Urinary bladder (tissue), 4 donors: ENCODE measurements at places on chromosomes 1 and 21. TPM values are rescaled to one million over a fixed set of nuclear protein-coding genes. Genes with fewer than 3 reads are reported as not detected.

RGS1 gene
- 51.2 TPM for total RNA-seq

DNA sequence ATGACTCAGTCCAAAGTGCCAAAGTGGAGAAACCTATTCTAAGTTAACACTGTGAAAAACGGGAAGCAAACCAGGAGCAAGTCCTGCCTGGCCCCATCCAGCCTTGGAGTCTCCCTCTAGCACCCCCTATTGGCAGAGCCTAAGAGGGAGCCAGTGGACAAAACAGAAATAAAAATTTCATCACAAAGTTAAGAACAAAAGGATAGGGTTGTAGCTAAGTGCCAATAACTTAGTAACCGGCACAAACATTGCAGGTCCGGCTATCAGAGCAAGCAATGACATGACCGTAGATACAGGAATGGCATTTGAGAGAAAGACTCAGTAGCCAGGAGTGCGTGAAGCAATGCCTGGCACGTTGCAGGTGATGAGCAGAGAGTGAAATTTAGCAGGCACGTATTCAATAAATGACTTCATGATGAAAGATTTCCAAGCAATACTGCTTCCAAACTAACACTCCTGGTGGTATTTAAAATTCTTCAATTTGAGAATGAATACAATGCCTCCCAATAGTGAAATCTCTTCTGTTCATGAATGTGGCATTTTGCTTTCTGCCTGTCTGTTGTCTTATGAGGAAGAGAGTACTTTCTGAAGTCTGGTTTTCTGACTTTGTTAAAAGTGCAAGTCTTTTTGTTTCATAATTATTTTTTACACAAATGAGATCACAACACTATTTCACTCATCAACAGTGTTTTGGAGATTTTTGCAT is 391.0 kb downstream of the OMA1 start:
- DNase-seq: no peak

DNA sequence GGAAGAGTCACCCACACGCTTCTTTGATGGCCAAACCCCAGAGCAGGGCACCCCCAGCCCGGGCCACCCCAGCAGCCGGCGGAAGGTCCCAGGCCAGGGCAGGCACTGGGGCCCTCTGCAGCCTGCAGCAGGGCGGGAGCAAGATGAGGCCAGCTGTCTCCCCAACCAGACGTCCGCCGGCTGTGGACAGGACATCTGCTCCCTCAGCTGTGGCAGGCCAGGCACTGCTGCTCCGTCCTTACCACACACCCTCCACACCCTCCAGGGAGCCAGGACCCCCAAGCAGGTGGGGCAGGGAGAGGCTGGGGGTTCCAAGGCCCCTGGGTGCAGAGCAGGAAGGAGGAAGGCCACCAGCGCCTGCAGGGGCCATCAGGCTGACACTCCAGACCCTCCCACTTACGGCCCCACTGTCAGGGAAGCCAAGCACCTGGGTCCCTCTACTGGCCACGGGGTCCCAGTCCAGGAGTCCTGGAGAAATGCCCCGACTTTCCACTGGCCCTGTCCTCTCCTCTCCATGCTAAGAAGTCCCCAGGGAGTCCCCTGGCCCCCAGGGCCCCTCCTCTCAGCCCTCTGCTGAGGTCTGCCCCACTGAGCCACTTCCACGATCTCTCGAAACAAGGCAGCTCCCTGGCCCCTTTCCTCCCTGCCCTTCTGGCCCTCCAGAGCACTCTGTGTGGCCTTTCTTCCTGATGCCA is 5.6 kb downstream of the WNT9A start:
- DNase-seq: no peak

DNA sequence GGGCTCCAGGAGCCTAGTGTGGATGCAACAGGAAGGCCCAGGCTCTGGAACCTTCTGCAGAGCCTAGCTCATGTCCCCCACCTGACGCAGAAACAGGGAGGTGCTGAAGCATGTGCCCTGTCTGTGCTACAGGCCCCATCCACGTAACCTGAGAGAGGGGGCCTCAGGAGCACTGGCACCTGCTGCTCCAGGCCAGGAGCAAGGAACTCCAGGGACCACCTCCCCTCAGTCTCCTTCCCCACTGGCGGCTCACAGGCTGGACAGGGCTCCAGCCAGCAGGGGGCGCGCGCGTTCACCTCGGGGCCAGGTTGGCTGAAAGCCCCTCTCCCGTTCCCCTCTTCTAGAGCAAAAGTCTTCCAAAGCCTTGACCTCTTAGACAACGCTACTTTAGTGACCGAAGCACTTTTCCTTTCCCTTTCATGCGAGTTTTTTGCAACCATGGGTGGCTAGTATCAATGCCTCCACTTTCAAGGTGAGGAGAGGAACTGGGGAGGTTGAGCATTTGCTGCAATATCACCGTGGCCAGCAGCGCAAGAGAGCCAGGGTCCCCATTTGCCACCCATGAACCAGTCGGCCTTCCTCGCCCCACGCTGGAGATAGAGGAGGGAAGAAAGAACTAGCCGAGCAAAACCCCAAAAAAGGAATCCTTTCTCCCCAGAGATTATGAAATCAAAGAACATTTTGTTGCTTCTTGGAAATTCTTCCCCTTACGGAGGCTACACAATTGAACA is 52.4 kb upstream of the GPR157 start:
- no peak for DNase-seq

- no peak for DNase-seq
Measured at GRCh38 chr1:211599250-211599649, 20.3 kb upstream of the SLC30A1 start.

GRCh38 chr1:201274616-201275252 is 8.6 kb upstream of the PKP1 start:
- no peak for DNase-seq

DNA sequence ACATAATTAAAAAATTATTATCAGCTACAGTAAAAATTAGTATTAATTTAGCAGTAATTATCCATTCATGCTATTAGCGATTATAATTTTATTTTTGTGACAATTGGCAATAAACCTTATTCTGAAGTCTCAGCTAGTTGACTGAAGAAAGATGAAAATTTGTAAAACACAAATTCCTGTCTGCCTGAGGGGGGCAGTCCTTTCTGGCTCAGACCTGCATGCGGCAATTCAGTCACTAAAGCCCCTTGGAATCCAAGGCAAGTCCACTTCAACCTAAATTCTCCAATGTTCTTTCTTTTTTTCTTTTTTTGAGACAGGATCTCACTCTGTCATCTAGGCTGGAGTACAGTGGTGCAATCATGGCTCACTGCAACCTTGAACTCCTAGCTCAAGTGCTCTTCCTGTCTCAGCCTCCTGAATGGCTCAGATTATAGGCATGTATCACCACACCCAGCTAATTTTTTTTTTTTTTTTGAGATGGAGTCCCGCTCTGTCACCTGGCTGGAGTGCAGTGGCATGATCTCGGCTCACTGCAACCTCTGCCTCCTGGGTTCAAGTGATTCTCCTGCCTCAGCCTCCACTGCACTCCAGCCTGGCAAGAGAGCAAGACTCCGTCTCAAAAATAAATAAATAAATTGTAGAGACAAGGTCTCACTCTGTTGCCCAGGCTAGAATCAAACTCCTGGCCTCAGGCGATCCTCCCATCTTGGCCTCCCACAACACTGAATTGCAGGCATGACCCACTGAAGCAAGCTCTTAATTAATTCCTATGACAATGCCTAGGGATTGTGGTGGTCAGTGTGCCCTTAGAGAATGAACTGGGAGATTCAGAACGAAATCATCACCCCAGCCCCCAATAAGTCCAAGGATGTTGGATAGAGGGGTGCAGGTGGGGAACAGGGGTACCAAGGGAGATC is 24.2 kb upstream of the ITPKB start:
- no peak for DNase-seq

- no peak for DNase-seq
Measured at GRCh38 chr1:157438613-157439012, 113.7 kb downstream of the FCRL5 start.

GRCh38 chr1:150688763-150689162 is 8.2 kb downstream of the GOLPH3L start:
- no peak for DNase-seq
